ENCODE measurements at places on chromosomes 5 and 9. TPM values are rescaled to one million over a fixed set of nuclear protein-coding genes. Genes with fewer than 3 reads are reported as not detected.

The FBLL1 gene
- not detected for polyA plus RNA-seq

The TXNDC8 gene
- polyA plus RNA-seq = not detected

The FAM221B gene
- not detected for polyA plus RNA-seq

The GLRX gene
- 113 TPM for polyA plus RNA-seq

The TNC gene
- polyA plus RNA-seq = not detected

The ADAM19 gene
- polyA plus RNA-seq = 45.1 TPM

The TMOD1 gene
- 2.8 TPM for polyA plus RNA-seq

The CXCL14 gene
- polyA plus RNA-seq = not detected

The SLC1A1 gene
- polyA plus RNA-seq = not detected

The RNF183 gene
- polyA plus RNA-seq = not detected

The FAM78A gene
- polyA plus RNA-seq = 18.3 TPM
